ENCODE measurements at places on chromosomes 11 and 22.
A peak's percentile ranks its signal among the peaks of the same experiment; 100 is the strongest.

DNA sequence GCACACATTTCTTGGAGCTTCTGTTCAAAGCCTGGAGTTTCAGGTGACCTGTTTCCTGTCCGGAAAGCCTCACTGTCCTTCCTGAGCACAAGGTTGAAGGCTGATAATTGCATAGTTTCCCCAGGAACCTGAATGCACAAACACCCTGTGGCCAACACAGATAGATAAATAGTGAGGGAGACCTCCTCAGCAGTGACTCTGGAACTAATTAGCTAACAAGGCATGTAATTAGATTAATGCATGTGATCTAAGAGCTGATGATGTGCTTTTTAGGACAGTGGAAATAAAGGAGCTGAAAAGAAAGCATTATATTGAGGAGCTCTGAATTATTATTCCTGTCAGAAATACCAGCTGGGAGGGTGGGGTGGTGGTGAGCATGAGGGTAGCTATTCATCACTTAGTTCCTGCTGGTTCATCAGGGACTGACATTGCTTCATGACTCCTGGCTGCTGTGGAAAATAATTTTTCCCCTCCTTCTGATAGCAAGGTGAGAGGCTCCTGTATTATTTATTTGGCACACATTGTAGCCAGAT, 101.1 kb downstream of the NELL1 start:
- DNase-seq = no peak

GRCh38 chr11:2575591-2576051, 124.2 kb downstream of the KCNQ1OT1 start:
- no peak for DNase-seq

- DNase-seq = no peak
Observed at GRCh38 chr11:46478196-46478595, 86.6 kb upstream of the CHRM4 start.

GRCh38 chr11:117610901-117611300, 186.1 kb downstream of the DSCAML1 start:
- no peak for DNase-seq

GRCh38 chr11:86809561-86809960, 9.2 kb downstream of the PRSS23 start:
- DNase-seq = no peak

DNA sequence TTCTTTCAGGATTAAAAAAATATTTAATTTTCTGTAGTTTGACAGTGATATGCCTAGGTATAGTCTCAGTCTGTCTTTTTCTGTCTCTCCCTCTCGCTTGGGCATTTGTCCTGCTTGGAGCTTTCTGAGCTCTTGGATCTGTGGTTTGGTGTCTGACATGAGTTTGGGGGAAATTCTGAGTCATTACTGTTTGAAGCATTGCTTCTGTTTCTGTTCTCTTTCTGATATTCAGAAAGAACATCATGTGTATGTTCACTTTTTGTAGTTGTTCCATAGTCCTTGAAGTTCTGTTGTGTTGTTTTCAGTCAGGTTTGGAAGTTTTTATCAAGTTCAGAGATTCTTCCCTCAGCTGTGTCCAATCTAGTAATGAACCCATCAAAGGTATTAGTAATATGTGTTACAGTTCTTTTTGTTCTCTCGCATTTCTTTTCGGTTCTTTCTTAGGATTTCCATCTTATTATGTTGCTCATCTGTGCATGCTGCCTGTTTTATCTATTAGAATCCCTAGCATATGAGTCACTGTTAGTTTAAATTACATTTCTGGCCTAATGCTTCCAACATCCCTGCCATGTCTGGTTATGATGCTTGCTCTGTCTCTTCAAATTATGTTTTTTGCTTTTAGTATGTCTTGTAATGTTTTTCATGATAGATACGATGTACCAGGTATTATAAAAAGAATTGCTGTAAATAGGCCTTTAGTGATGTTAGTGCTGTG, 48.4 kb downstream of the DDX10 start:
- no peak for DNase-seq

GRCh38 chr11:25775603-25776002, 556.3 kb upstream of the ANO3 start:
- no peak for DNase-seq

DNA sequence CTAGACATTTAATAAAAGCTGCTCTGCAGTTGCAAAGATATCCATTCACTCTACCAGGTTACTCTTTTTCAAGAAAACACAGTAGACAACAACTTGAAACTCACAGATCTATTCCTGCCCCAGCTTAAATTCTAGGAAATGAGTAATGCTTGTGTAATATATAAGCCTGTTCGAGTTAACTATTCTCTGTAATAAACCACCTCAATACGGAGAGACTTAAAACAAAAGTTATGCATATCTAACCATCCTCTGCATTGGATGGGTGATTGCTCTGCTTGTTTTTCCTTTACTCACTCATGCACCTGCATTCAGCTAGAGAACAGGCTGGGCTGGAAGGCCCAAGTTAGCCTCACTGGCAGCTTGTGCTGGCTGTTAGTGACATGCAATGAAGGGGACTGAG, 13.3 kb downstream of the LRRC4C start:
- no peak for DNase-seq

GRCh38 chr22:39292561-39293074, 26.8 kb downstream of the RPL3 start:
- no peak for DNase-seq

- DNase-seq = peak; percentile 38
Observed at GRCh38 chr11:67351275-67352005, 1.9 kb downstream of the POLD4 start.

GRCh38 chr22:30280505-30280904, 8.8 kb downstream of the CASTOR1 start:
- DNase-seq = no peak

DNA sequence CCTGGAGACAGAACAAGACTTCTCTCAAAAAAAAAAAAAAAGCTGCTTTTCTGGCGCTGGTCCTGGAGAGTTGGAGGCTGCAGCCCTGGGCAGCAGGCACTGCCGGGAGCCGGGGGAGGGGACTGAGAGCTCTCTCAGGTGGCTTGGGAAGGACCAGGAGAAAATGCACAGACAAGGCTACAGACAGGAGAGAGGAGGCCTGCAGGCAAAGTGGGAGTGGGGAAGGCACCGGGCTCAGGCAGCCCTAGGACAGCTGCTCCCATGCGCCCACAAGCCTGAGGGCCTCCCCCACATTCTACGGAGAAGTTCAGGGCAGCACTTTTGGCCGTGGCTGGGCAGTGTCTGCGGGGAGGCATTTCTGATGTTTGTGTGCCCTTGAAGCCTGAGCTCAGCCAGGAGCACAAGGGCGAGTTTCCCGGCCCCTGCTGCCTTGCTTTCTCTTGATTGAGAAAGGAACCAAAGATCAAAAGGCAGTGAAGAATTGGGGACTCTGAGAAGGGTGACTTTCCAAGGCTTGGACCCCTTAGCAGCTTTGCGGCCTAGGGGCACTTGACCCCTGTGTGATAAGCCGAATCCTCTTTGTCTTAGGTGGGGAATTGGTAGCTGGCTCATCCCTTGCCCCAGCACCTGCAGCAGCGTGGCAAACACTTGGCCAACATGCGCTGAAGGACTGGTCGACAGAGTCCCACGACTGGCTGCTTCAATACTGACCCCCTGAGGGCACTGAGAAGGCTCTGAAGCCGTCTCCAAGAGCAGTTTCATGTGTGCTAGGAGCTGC, 35.3 kb downstream of the PPM1F start:
- DNase-seq = no peak

- no peak for DNase-seq
Observed at GRCh38 chr22:21753374-21754111, 17.9 kb upstream of the YPEL1 start.

- no peak for DNase-seq
Observed at GRCh38 chr11:113113801-113114704, 152.8 kb downstream of the NCAM1 start.

- DNase-seq = no peak
Observed at GRCh38 chr22:36541831-36542411, 13.0 kb upstream of the EIF3D start.

GRCh38 chr22:18056807-18057474, 20.8 kb upstream of the PEX26 start:
- no peak for DNase-seq

- peak; percentile 66 for DNase-seq
Observed at GRCh38 chr11:57792060-57792541, 30.5 kb downstream of the CTNND1 start.

DNA sequence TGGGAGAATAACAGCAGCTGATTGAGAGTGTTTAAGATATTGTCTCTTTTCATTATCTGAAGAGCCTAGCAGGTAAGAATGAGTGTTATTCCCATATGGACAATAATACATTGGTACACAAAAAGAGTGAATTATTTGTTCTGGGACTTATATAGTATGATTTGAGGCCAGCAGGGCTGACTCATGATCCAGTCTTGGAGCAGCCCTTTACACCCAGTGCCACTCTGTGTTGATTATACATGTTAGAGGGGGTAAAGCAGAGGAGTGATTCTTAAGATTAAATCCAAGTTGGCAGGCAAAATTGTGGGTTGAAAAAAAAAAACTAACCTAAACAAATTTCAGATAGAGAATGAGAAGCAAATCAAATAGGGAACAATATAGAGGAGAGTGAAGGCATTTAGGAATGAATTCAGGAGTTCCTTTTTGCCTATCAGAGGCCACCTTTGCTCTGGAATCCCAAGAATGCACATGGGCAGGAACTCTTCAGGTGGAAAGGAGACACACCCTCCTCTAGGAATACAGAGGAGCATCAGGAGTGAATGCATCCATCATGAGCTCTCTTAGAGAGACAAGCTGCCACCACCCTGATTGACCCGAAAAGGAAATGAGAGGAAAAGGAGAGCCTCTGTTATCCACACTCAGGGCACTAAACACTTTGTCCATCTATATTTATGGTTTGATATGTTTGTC, 19.2 kb upstream of the MRGPRX1 start:
- no peak for DNase-seq

DNA sequence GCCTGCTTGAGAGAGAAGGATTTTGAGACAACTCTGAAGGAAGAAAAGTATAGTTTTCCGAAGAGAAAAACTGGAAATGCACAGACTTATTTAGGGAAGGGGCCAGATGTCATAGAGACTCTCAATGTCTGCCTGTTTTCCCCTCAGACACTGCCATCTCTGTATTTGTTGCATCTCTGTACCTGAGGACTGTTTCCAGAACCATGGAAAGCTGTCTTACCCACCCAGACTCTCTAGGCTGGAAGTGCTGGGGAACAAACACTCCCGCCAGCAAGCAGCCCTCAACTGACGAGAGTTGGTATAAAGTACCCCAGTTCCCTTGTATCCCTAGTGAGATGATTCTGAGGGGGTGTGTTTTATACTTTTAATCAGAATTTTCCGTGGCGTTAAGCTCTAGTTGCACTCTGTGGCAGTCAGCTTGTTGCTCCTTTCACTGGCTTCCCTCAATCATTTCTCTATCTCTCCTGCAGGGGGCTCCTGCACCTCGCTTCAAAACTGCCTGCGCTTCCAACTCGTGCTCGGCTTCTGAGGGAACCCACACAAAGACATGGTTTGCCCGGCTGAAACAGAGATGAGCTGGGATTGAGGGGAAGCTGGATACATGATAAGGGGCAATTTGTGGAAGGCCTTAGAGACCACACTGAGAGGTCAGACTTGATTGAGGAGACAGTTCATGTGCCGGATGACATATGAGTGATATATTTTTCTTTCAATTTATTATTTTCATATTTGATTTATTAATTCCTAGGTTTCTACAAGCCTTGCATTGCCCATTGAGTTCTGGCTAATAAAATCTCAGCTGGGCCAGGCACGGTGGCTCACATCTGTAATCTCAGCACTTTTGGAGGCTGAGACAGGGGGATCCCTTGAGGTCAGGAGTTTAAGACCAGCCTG, 36.9 kb upstream of the CLPB start:
- peak; percentile 18 for DNase-seq

DNA sequence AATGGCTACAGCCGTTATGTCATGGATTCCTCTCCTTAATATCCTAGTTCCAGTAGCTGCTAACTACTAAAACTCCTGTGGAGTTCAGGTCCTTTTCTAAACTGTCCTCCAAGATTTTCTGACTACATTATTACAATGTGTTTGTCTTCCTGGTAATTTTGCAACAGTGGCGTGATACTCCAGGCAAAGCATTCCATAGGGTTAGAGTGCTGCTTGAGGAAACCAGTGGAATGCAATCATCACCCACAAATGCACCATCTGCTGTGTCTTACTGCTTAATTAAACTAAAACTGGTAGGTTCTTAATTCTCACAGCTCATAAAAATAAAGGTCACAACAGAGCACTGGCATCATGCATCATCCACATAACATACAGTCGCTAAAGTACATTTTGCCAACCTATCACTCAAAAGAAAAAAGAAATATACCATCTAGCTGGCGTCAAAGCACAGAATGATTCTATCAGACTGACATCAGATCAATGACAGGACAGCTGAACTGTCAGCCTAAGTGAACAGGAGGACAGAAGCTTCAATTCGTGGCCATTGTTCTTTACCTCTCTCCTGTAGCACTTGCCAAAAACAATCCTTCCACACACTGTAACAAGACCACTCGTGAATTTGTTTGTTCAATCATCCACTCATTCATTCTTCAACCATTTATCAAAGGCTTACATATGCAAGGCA, 182.5 kb downstream of the CADM1 start:
- no peak for DNase-seq

GRCh38 chr11:117458275-117459122, 130.8 kb downstream of the CEP164 start:
- no peak for DNase-seq

GRCh38 chr11:122872046-122872445, 10.5 kb upstream of the JHY start:
- no peak for DNase-seq

DNA sequence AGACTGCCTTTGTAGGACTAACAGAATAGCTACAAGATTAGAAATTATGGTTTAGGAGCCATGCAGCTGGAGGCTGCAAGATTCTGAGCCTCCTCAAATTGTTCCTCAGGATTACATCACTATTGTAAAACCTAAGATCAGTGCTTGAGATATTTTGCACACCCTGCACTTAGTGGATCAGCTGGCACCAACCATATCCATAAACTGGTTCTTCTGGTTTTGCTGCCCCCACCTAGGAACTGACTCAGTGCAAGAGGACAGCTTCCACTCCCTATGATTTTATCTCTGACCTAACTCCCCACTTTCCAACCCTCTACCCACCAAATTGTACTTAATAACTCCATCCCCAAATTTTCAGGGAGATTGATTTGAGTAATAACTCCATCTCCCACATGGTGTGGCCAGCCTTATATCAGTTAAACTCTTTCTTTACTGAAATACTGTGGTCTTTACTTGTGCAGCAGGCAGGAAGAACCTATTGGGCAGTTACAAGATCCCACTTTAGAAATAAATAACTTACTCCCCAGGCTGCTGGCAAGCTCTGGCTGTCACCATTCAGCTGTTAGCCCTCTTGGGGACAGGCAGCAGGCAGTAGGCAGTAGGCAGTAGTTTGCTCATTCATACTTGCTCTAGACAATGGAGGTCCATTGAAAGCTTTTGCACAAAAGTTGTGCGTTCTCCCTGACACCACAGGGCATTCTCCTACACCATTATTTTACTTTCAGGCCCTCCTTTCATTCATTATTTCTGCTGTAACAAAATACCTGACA, 119.0 kb downstream of the SLC17A6 start:
- no peak for DNase-seq

Data from stimulated activated CD8-positive, alpha-beta memory T cell treated with anti-CD3 and anti-CD28 coated beads, Interleukin-7, amount 100 ng/mL, for 1 hour (primary cell).